Stimulated activated CD4-positive, alpha-beta T cell treated with anti-CD3 and anti-CD28 coated beads, Interleukin-4, amount 100 ng/mL, for 4 hours (primary cell): ENCODE measurements at places on chromosomes 12 and 14.

GRCh38 chr12:6345319-6346091 lies 3.6 kb upstream of the TNFRSF1A start:
- no peak for DNase-seq

GRCh38 chr12:27359578-27360340 lies 27.1 kb downstream of the BMAL2 start:
- DNase-seq: no peak

- no peak for DNase-seq
These were observed 100.1 kb downstream of the CRADD start for GRCh38 chr12:93777254-93777653.

DNA sequence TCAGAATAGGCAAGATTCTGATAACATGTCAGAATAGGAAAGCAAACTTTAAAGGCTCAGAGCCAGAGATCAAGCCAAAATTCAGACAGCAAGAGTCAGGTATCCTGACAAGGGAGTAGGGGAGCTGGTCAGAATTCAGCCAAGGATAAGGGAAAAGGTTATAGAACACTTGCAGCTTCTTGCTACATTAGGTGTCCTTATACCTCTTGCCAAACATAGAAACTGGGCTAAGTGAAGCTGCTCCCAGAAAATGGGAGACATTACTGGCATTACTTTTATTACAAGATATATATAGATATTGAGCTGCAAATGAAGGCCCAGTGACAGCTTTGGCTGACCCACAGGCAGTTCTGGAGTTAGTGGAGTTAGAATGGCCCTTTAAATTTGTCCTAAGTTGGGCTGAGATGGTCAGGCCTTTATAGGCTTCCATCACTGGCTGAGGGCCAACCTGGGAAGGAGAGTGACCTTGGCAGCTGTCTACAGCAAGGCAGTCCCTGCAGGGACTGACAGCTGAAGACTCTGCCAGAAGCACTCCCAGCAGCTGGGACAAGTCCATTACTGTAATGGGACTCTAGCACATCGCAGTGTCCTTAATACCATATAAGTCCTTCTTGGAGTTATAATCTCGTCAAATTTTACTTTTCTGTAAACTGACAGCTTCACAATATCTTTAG lies 83.0 kb downstream of the LRRC9 start:
- DNase-seq: no peak

DNA sequence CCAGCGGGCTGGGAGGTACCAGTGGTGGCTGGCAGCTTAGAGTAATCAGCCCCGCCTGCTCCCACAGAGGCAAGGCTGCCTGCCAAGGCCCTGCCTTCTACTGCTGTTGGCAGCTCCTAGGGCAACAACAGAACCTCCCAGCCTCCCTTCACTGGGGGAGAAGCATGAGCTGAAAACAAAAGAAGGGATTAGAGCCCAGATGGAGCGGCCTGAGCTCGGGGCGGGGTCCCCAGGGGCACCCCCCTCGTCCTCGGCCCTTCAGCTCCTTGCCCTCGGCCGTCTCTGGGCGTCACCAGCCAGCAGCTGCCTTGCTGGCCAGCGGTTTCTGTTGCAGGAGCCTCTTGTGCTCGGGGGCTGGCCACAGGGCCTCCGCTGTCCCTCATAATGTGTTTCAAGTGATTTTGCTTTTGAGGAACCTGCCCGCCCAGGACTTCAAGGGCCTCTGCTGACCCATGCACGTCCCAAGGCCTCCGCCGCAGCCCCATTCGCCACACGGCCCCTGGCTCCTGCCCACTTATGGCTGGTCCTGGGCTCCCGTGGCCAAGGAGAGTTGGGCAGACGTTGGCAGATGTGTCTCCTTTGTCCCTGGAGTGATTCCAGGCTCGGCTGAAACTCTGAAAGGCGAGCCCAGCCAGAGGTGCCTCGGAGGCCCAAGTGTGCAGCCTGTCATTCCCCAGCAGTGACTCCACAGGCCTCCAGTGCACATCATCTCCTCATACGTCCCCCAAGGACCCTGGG lies 49.7 kb downstream of the PSMA6 start:
- DNase-seq: no peak

DNA sequence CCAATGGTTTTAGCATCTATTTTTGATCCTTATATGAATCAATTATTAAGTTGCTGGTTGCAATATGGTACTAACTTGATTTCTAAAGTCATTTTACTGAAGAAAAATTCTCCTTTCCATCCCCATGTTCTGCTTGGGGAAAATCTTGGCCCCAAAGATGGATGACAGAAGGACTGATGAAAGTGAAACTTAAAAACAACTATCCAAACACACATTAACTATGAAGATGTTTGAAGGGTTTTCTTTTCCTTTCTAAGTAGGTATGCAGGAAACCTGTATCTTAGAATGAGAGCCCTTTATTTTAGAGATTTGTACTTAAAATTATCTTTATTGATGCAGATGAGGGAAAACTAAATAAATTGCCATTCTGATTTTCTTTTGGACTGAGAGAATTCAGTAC lies 5.9 kb downstream of the C12orf71 start:
- no peak for DNase-seq

- no peak for DNase-seq
These were observed 101.0 kb downstream of the FOXG1 start for GRCh38 chr14:28867571-28867970.

DNA sequence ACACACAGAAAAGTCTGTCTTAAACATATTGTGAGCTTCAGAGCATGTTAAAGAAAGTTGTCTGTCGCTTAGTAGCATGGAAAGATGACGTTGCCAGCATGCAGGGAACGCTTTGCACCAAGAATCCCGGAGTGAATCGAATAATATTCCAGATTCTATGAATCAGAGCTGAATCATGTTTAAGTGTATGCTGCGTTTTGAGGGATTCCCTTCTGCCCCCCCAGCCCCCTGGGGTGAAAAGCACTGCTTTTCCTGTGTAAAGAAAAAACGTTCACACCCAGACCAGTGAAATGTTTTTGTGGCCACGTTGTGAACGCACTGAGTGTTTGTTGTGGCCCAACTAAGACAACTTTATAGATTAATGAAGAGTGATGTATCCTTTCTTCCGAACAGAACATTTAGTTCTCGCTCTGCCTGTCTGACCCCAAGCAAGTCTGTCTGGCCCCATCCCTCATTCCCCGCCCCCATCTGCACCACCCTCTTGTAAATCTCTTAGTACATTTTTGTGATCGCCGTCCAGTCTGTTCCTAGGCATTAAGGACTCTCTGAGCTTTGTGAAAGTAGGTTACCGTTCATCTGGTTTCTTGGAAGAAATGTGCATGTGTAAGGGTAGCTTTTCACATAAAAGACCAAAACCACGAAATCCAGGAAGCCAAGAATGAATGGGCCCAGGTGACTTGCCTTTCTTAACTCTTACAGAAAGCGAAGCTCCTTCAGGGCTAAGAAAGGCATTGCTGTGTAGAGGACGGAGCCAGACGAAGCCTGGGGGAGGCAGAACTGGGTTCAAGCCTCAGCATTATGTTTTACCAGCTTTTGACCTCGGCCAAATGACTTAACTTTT lies 103.0 kb downstream of the SAMD4A start:
- DNase-seq: no peak

GRCh38 chr14:77120771-77121743 lies 20.5 kb downstream of the ZDHHC22 start:
- DNase-seq: no peak

- no peak for DNase-seq
These were observed 2.5 kb downstream of the SFSWAP start for GRCh38 chr12:131713349-131713748.

DNA sequence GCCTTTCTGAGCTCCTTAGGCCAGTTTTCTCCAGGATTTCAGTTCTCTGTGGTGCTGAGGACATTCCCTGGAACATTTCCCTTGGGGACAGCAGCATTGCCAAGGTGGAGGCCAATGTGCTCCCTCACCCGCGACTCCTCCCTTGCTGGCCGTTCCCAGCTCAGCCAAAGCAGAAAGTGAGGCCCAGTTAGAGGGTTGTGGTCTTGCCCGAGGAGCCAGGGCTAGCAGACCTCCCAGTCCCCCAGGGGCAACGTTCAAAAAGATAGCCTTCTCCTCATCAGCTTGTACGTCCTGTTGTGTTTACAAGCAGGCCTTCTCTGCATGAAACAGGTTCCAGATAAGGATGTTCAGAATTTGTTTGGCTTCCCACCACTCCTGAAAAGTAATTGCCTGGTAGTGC lies 78.4 kb downstream of the SSPN start:
- no peak for DNase-seq

- DNase-seq: no peak
These were observed 819.7 kb downstream of the TMEM121 start for GRCh38 chr14:106346084-106346483.

- DNase-seq: no peak
These were observed 195.2 kb downstream of the NUAK1 start for GRCh38 chr12:105943525-105943924.

DNA sequence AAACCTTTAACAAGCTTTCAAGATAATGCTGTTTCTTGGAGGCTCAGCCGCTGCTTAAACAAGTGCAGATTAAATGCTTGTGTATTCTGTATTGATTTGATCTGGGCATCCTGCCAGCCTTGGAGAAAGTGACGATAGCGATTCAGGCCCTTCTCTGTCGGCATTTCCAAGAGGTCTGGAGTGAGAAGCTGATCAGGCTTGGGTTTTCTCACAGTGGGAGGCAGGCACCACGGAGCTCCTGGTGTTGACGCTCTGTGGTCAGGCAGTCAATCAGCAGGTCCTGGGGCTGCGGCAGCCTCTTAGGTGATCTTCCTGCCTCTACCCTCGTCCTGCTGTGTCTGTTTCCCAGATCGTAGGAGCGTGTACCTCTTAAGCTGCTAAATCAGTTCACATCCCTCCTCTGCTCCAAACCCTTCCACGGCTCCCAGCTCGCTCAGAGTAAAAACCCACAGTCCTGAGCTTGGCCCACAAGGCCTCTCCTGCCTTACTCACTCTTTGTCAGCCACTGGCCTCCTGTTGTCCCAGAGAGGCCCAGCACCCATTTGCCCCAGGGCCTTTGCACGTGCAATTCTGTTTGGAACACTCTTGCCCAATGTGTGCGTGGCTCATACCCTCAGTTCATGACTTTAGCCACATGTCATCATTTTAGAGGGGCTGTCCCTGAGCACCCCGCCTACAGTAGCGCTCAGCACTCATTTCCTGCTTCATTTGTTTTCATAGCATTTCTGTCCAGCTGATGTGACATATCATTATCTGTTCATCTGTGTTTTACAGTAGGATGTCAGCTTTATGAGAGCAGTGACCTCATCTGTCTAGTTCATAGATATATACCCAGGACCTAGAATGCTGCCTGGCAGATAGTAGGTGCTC lies 155.4 kb downstream of the AACS start:
- DNase-seq: no peak

GRCh38 chr14:95250936-95251335 lies 68.8 kb downstream of the CLMN start:
- DNase-seq: no peak

GRCh38 chr12:59895166-59895775 lies 299.4 kb downstream of the SLC16A7 start:
- DNase-seq: no peak

DNA sequence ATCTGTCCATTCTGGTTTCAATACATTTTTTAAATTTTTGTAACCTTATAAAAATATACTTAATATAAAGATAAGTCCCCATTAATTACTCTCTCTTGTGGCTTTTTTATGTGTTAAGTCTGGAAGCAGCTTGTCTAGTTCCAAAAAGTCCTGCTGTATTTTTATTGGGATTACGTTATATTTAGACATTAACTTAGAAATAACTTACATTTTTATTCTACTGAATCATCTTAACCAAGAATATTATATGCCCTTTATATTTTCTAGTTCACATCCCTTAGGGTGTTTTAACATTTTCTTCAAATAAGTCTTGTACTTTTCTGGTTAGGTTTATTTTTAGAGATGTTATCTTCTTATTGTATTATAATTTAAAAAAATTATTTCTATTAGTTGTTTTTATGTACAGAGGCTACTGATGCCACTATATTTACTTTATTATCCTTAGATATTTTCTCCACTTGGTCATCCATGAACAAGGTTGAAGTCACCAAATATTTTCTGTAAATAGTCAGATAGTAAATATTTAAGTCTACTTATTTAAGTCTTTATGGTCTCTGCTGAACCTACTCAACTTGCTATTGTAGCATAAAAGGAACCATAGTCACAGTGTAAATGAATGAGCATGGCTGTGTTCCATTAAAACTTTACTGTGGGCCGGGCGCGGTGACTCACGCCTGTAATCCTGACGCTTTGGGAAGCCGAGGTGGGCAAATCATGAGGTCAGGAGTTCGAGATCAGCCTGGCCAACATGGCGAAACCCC lies 132.4 kb upstream of the NEDD1 start:
- no peak for DNase-seq

- DNase-seq: no peak
These were observed 22.8 kb upstream of the LALBA start for GRCh38 chr12:48592591-48593086.

DNA sequence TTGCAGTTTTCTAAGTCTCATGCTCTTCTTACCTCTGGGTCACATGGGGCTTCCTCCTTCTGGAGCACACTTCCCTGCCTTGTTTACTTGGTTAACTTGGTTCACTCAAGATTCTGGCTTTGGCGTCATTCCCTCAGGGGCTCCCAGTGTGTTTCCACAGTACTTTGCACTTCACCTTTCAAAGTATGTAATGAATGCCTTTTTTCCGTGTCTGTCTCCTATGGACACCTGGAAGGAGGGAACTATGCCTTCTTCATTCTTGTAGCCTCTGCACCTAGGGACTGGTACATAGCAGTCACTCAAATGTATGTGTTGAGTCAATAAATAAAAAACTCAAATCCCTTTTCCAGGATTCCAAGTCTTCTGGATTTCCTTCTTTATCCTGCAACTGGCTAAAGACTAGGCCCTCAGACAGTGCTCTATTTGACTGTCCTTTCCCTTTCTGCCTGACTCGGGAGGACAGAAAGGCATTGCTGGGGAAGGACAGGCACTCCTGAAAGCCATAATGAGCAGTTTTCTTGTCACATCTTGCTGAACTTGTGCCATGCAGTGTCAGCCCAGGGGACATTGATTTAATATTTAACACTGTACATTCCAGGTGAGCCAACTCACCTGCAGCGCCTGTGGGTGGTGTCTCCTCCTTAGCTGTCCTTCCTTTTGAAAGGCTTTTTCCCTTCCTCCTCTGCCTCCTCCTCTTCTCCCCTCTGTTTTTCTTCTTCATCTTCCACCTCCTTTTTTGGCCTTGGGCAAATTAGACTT lies 12.8 kb downstream of the MYRFL start:
- DNase-seq: no peak

DNA sequence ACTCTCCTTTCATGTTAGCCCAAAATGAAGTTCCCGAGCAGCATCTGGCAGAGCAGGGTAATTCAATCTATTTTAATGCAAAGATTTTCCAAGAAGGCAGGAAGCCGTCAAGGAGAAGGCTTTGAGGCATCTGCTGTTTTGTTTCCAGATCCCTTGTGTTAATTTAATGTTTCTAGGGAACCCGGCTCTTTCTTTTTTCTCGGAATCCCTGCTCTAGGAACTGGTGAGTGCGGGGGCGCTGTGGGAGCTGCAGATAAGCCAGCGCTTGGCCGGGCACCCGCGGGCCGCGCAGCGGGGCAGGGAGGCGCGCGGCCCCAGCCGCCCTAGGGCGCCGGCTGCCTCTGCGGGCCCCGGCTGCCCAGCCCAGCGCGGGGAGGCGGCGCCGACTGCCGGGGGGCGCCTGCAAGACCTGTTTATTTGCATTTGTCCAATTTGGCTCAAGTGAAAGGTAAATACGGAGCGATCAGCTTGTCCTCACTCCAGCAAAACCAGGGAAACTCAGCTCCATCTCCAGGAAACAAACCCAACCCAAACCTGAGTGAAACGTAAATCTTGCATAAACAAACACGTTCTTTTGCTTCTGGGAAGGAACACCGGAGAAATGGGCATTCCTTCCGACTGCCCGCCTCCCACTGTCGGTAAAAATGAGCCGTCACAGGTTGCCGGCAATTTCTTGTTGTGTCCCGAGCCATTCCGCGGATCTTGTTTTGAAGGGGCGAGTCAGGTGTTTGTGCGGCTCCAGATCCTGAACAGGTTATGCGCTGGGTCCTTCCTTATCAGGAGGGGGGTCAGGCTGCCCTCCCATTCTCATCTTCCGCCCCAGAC lies 65.1 kb downstream of the CRADD start:
- peak; percentile 44 for DNase-seq
